Right forelimb (tissue), 1 donor: ENCODE measurements at places on chromosomes 6 and 20.

GRCh38 chr6:53737746-53738145 is 57.1 kb upstream of the LRRC1 start:
- DNase-seq = no peak

DNA sequence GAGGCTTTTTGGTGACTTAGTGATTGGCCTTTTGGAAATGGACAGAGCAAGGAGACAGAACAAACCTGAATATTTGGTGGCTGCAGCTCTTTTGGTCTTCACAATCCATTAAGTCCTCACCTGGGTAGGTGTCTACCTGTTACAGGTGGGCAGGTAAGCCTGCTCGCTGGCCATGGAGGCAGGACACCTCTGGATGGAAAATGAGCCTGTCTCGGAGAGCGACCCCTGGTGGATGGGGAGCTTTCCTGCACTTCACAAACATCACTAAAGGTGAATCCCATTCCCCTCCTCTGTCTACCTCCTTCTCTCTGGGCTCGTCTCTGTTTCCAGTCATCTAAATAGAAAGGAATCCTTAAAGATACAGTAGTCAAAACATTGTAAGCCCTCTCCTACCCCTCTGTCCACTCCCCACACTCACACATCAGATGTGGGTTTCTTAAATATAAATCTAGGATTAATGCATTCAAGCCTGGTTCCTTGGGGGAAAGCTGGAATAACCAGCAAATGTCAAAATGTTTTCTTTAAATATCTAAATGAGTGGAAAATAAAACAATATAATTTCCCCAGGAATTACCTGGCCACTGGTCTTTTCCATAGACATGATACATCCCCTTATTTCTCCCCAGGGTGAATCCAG is 304.9 kb downstream of the CDH26 start:
- DNase-seq = no peak

- no peak for DNase-seq
Measured at GRCh38 chr20:36010825-36011224, 42.4 kb downstream of the CNBD2 start.

GRCh38 chr6:35094183-35094582 is 47.0 kb downstream of the TCP11 start:
- no peak for DNase-seq

DNA sequence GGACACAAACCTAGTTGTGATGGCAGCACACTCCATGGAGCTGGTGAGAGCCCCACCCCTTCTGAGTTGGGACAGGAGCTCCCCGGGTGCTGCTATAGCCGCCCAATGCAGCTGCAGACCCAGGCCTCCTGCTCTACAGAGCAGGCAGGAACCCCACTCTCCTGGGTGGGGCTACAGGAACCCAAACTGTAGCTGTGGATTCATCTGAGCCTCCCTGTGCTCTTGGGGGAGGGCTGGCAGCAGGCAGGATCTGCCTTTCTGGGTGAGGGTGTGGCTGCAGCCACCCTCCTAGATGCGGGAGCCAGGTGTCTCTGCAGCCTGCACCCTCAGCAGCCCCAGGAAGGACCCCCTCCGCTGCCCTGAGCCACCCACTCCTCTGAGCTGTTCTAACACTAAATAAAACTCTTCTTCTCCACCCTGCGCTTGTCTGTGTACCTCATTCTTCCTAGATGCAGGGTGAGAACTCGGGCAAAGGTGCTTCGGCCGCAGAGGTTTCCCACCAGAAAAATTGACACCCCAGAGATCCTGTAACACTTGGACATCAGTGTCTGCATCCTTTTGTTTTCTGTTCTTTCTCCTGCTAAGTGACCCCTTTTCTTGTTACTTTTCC is 55.2 kb upstream of the KIF13A start:
- DNase-seq = no peak

DNA sequence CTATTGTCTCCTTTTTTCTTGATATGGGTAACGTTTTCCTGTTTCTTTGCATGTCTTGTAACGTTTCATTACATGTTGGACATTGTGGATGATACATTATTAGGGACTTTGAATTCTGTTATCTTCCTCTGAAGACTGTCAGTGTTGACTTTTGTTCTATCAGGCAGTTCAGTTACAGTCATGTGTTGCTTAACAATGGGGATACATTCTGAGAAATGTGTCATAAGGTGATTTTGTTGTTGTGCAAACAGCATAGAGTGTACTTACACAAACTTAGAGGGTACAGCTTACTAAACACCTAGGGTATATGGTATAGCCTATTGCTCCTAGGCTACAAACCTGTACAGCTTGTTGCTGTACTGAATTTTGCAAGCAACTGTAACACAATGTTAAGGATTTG is 64.7 kb downstream of the AK9 start:
- no peak for DNase-seq

DNA sequence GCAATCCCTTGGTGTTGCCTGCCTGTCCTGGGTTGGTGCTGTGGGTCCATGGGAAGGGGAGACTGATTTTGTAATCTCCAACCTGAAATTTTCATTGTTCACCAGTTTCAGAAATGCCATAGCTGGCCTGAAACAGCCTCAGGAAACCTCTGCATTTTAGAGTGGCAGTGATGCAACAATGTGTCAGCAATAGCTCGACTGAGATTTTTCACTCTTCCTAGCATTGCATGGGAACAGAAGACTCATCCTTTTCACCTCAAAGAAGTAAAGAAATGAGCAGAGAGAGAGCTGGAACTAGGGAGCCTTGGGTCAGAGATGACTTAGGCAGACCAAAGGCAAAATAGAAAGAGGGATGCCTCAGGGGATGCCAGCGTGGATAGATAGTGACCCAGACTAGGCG is 23.7 kb upstream of the TMEM14A start:
- DNase-seq = no peak

DNA sequence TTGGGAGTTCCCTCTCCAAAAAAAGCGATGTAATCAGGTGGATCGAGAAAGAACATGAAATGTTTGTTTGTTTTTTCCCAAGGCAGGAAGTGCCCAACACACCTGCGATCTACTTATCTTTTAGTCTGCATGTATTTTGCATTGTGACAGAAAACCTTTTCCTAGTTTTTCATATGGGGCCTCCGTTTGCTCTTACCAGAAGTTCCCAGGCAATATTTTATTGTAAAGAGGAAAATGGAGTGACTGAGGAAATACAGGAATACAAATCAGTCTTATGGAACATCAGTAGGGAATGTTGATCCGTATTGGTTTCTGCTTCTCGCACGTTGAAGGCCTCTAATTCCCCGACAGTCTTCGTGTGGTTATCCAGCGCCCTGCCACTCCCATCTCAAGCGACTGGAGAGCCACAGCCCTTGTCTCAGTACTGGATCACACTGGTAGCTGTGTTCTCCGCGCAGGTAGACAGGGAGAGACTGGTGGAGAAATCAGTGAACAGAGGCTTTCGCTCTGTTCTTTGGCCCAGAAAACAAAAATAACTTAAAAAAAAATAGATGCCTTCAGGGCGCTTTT is 107.4 kb downstream of the TRIM27 start:
- DNase-seq = no peak

GRCh38 chr20:38267296-38267695 is 6.8 kb upstream of the KIAA1755 start:
- DNase-seq = peak; percentile 38

DNA sequence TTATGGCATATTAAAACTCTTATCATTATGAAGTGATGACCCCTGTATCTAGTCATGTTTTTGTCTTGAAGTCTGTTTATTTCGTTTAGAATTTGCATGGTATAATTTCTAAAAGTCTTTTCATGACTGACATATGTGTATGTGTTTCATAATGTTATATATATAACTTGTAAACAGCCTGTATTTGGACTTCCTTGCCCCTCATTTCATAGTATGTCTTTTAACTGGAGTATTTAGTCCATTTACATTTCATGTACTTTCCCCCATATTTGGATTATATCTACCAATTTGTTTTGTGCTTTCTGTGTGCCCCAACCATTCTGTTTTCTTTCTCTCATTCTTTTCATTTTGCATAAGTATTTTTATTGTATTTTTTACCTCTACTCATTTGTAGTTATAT is 59.0 kb downstream of the SYCP2L start:
- no peak for DNase-seq
